Muscle of leg (tissue), 16 donors: ENCODE measurements at places on chromosomes 5 and 9. TPM values are rescaled to one million over a fixed set of nuclear protein-coding genes. Genes with fewer than 3 reads are reported as not detected.

DNA sequence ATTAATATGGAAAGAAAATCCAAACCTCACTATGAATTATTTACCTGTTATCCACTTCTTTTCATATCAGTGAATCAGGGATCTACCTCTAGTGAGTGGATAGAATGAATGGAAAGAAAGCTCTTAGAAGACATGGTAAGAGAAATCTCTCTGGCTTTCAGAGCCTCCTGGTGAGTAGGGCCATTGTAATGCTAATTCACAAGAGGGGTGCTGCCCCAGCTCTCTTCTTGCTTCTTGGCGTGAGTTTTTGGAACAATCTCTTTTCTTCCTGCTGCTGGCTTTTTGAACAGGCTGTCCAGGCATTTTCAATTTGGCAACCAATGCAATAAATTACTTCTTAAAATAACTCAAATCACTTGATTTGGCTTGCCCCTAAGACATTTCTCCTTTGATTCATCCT is 49.9 kb upstream of the KCNN2 start:
- H3K4me1 ChIP-seq: no peaks in the 10 kb centered on the region
- peak; percentile 65 for DNase-seq
- no peaks in the 10 kb centered on the region for H3K36me3 ChIP-seq
- H3K27me3 ChIP-seq: no peaks in the 10 kb centered on the region

DNA sequence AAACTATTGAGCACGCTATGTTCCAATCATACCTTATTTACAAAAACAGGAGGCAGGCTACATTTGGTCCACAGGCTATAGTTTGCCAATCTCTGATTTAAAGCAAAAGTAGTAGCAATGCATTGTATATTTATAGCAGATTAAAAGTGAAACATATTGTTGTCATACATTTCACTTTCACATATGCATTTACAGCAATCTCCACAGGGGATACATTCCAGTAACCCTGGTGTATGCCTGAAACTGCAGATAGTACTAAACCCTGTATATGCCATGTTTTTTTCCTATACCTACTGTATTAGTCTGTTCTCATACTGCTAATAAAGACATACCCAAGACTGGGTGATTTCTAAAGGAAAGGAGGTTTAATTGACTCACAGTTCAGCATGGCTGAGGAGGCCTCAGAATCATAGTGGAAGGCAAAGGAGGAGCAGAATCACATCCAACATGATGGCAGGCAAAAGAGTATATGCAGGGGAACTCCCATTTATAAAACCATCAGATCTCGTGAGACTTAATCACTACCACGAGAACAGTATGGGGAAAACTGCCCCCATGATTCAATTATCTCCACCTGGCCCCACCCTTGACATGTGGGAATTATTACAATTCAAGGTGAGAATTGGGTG is 5.9 kb upstream of the CSF1R start:
- no peaks in the 10 kb centered on the region for H3K36me3 ChIP-seq
- H3K4me1 ChIP-seq: no peaks in the 10 kb centered on the region
- no peak overlapping the region for H3K27ac ChIP-seq
- DNase-seq: no peak

- H3K4me1 ChIP-seq: no peaks in the 10 kb centered on the region
- no peak overlapping the region for H3K27ac ChIP-seq
- DNase-seq: no peak
- H3K4me3 ChIP-seq: no peak overlapping the region
- no peaks in the 10 kb centered on the region for H3K27me3 ChIP-seq
These were observed 402.4 kb downstream of the ARHGEF28 start for GRCh38 chr5:74028406-74028805.

- H3K27ac ChIP-seq: no peak overlapping the region
- H3K4me1 ChIP-seq: peaks cover 15% of the 10 kb centered on the region
- no peak overlapping the region for H3K4me3 ChIP-seq
- no peaks in the 10 kb centered on the region for H3K27me3 ChIP-seq
- H3K36me3 ChIP-seq: no peaks in the 10 kb centered on the region
- DNase-seq: no peak
These were observed 1.2 kb upstream of the SLC4A9 start for GRCh38 chr5:140358738-140359310.

GRCh38 chr5:107324809-107325208 is 345.9 kb downstream of the EFNA5 start:
- H3K4me1 ChIP-seq: no peaks in the 10 kb centered on the region
- H3K36me3 ChIP-seq: no peaks in the 10 kb centered on the region
- no peak overlapping the region for H3K27ac ChIP-seq
- DNase-seq: no peak

DNA sequence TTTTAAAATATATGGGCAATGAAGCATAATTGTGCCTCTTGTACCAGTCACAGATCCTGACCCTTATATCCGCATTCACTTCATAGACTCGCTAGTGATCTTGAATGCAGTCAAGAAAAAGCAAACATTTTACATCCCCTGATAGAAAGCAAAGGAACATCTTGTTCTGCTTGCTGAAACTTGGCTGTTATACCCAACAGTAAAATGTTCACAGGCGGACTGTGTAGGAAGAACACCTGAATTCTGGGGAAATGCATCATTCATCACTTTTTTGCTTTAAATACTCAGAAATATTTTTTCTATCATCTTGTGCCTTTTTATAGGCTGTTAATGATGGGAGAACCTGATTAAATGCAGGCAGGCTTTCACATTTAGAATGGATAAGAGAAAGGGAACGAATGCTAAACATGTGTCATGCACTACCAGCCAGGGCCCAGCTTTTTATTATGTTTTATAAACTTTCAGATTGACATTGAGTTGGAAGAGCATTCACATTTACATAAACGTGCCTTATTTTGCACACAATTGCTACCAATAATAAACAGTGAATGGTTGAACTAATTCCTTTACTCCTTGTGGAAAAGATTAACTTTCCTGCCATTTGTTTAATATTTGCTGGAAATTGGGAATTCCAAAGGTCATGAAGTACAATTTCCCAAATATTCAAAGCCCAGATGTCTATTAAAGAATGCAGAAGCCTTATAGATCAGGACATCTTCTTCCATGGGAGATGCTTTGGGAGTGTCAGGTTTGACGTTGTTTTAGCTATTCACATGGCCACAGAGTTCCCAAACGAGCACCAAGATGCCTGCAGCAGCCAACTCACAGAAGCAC is 756.2 kb downstream of the TLE1 start:
- peak overlapping the region; percentile 22 for H3K27ac ChIP-seq
- no peaks in the 10 kb centered on the region for H3K27me3 ChIP-seq
- no peaks in the 10 kb centered on the region for H3K36me3 ChIP-seq
- peak; percentile 75 for DNase-seq
- no peaks in the 10 kb centered on the region for H3K4me1 ChIP-seq

- no peak for DNase-seq
- no peak overlapping the region for H3K27ac ChIP-seq
- H3K27me3 ChIP-seq: no peaks in the 10 kb centered on the region
- no peak overlapping the region for H3K4me3 ChIP-seq
- H3K36me3 ChIP-seq: no peaks in the 10 kb centered on the region
- H3K4me1 ChIP-seq: no peaks in the 10 kb centered on the region
These were observed 262.4 kb upstream of the KIF2A start for GRCh38 chr5:62043289-62044280.

- no peak overlapping the region for H3K27ac ChIP-seq
- no peaks in the 10 kb centered on the region for H3K36me3 ChIP-seq
- no peak overlapping the region for H3K4me3 ChIP-seq
- DNase-seq: no peak
These were observed 192.6 kb downstream of the EFNA5 start for GRCh38 chr5:107478068-107478641.

DNA sequence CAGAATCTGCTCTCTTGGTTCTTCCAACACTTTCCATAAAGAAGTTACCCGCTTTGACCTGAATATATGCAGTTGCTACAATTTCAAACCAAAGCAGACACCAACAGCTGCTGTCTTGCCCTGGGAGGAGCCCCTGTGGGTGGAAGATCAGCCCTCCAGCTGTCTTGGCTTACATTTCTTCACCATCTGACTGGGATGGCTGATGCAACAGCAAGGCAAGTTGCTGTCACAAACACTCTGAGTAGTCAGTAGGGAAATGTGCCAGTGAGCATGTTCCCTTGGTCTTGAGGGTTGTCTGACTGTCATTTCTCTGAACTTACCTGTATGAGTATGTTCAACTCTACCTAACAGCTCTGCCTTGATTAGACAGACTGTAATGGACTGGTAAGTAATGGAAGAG is 152.9 kb downstream of the SGCD start:
- no peaks in the 10 kb centered on the region for H3K36me3 ChIP-seq
- H3K4me1 ChIP-seq: peaks cover 38% of the 10 kb centered on the region
- DNase-seq: peak; percentile 90
- no peaks in the 10 kb centered on the region for H3K27me3 ChIP-seq
- no peak overlapping the region for H3K4me3 ChIP-seq
- H3K27ac ChIP-seq: peak overlapping the region; percentile 69

- H3K27me3 ChIP-seq: no peaks in the 10 kb centered on the region
- peaks cover 14% of the 10 kb centered on the region for H3K36me3 ChIP-seq
- no peak overlapping the region for H3K4me3 ChIP-seq
- no peak for DNase-seq
- H3K27ac ChIP-seq: peak overlapping the region; percentile 73
These were observed 60.9 kb upstream of the SLC2A8 start for GRCh38 chr9:127336086-127336485.

GRCh38 chr5:143133721-143134120 is 269.8 kb downstream of the NR3C1 start:
- peak; percentile 83 for DNase-seq
- no peak overlapping the region for H3K4me3 ChIP-seq
- peaks cover 47% of the 10 kb centered on the region for H3K4me1 ChIP-seq
- H3K27ac ChIP-seq: peak overlapping the region; percentile 82

GRCh38 chr5:113513384-113514288 is at the start of gene YTHDC2:
Gene YTHDC2, plus strand, starts transcription at chr5:113513694. Its CDS starts 202 bp downstream, at chr5:113513896.
- peaks cover 4% of the 10 kb centered on the region for H3K4me1 ChIP-seq
- peaks cover 3% of the 10 kb centered on the region for H3K27me3 ChIP-seq
- peak; percentile 95 for DNase-seq
- H3K27ac ChIP-seq: peak within 1 kb of the TSS; percentile 93
- peak within 1 kb of the TSS; percentile 76 for H3K4me3 ChIP-seq

DNA sequence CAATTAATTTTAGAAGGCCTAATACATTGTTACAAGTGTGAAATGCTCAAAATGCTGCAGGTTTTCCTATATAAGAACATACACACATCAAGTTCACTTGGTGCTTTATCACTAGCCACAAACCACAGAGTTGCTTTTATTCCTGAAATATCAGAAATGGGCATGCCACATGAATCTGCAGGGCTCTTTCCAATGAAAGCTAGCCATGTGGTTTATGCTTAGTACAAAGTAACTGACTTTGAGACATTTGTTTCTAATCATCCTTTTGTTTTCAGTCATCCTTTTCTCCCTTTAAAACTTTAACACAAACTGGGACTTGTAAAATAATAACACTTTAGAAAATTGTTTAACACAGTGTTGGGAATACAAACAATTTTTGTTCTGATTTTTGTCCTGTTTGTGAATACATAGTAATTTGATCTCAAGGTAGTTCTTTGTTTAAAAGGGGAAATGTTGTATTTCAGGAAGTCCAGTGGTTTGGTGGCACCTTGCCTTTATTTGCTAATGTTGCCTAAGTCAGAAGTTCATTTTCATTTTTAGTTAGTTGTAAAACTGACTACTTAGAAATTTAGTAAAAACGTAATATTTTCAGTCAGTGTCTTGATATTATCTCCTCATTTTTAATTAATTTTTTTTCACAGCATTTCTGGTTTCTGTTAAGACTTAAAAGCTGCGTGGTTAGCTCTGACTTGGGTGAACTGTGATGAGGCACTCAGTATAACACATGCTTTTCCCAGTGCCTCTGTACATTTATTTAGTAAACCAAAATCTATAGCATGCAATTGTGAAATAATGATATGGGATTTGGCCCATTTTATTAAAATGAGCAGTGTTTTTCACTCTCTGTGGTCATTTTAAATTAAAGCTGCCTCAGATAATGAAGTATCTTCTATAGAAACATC is 18.6 kb downstream of the PRDM6 start:
- DNase-seq: no peak
- H3K36me3 ChIP-seq: no peaks in the 10 kb centered on the region
- no peak overlapping the region for H3K4me3 ChIP-seq
- H3K27me3 ChIP-seq: peaks cover 6% of the 10 kb centered on the region

DNA sequence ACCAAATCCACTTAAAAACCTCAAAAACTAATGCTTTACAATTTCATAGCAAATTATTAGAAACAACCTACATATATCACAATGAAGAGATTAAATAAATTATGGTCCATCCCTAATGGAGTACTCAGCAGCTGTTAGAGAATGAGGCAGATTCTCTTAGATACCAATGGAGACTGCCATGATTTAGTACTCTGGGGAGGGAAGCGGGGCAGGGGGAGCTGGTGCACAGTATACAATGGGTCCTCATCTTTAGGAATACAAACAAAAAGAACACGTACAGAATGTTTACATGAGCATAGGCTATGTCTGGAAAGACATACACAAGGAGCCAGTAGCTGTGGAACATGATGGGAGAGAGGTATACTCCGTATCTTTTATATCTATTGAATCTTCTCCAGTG is 2.0 kb downstream of the LIFR start:
- H3K4me1 ChIP-seq: peaks cover 6% of the 10 kb centered on the region
- H3K27ac ChIP-seq: no peak overlapping the region
- peaks cover 4% of the 10 kb centered on the region for H3K27me3 ChIP-seq
- DNase-seq: no peak
- H3K36me3 ChIP-seq: no peaks in the 10 kb centered on the region
- H3K4me3 ChIP-seq: peak overlapping the region; percentile 57

- DNase-seq: no peak
- H3K4me1 ChIP-seq: no peaks in the 10 kb centered on the region
- no peak overlapping the region for H3K27ac ChIP-seq
- no peak overlapping the region for H3K4me3 ChIP-seq
- H3K27me3 ChIP-seq: no peaks in the 10 kb centered on the region
These were observed 213.4 kb downstream of the AUH start for GRCh38 chr9:91148306-91148705.

DNA sequence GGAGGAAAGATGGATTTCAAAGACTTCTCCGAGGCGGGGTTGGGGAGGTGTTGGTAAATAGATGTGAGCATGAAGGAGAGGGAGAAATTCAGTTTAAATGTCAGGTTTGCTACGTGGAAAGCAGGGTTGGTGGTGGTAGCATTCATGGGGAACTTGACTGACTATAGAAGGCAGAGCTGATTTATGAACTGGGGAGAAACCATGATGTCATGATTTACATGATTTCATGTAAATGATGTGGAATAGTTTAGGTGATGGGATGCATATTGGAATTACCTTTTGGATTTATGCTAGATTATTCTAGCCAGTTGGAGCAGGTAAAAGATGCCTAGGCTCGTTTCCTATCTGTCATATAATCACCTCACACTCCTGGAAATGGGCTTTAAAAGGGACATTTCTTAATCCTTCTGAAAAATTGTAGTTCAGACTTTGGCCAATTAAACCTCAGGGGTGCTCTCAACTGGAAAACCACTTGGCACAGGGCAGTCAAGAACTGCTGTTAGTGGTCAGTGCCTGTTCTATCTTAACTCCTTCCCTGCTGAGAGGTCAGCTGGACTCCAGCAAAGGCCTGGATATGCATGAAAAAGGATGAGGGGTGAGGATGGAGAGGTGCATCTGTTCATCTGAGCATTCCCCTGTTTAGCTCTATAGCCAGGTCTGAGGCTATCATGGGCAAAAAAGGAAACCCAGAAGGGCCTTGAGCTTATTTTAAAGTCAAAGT is 50.1 kb upstream of the BASP1 start:
- no peak overlapping the region for H3K4me3 ChIP-seq
- no peak for DNase-seq
- no peaks in the 10 kb centered on the region for H3K27me3 ChIP-seq
- H3K36me3 ChIP-seq: no peaks in the 10 kb centered on the region

PRUNE2 gene
- 13.2 TPM for total RNA-seq

MEIKIN gene
- not detected for total RNA-seq

FSTL4 gene
- total RNA-seq: 1.3 TPM

GABRA6 gene
- not detected for total RNA-seq

ERGIC1 gene
- 58.8 TPM for total RNA-seq

PCDHGA5 gene
- total RNA-seq: 2.3 TPM

KCTD16 gene
- total RNA-seq: 0.13 TPM

PCDHB10 gene
- total RNA-seq: 2.1 TPM

MCCC2 gene
- 16.1 TPM for total RNA-seq

LHX2 gene
- total RNA-seq: 0.44 TPM

IFT74 gene
- 15.1 TPM for total RNA-seq
